ENCODE measurements at places on chromosomes 2 and 18.

- DNase-seq = no peak
Observed at GRCh38 chr2:168662651-168663208, 139.7 kb upstream of the NOSTRIN start.

DNA sequence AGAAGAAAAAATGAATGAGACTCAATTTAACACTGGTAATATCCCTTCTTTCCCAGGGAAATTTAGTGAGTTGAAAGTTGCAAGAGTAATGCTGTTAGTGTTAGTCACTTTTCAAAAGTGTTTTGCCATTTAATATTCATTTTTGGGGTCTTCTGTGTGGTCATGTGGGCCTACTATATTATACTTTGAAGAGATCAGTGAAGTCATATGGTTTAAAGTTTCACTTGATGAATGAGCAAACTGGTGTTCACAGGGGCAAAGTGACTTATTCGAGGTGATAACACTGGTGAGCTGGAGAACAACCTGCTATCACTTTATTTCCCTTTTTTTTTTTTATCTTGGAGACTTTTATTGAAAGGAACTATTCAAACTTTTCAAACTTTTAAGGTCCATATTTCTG is 196.0 kb downstream of the PLCL1 start:
- DNase-seq = no peak

GRCh38 chr2:74440378-74441169 is 1.2 kb downstream of the RTKN start:
- DNase-seq = peak; percentile 84

GRCh38 chr2:164510895-164511294 is 110.4 kb downstream of the GRB14 start:
- no peak for DNase-seq

GRCh38 chr2:39069136-39069515 is 51.7 kb downstream of the SOS1 start:
- DNase-seq = peak; percentile 49

DNA sequence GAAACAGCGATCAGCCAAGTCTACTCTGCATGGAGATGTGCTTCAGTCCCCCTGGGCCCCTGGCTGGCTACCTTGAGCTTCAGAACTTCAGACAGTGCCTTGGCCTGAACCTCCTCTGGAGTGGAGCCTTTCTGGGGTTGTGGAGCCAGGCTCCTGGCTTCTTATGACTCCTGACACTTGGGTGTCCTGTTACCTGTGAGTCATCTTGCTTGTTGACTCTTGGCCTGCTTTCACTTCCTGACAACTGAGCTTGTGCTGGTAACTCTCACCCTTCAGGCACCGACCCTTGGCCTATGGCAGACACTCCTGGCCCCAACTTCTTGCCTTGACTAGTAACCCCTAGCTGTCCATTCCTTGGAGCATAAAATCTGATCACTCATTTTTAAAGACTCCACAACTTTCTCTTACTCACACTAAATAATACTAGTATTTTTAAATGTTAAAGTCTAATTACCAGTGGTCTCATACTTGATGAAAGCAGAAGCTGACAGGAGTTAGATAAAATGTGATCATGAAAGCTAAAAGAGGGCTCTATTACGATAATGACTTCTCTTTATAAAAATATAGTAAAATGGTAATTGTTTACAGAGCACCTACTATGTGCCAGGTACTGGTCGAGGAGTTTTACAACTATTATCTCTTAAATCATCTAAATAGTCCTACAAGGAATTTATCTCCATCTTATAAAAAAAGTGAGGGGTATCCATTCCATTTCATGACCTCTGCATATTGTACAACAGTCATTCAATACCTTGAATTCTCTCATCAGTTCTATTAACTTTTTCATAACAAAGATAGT is 46.3 kb upstream of the VIT start:
- no peak for DNase-seq

GRCh38 chr2:215771241-215771640 is 242.1 kb downstream of the MREG start:
- peak; percentile 34 for DNase-seq

DNA sequence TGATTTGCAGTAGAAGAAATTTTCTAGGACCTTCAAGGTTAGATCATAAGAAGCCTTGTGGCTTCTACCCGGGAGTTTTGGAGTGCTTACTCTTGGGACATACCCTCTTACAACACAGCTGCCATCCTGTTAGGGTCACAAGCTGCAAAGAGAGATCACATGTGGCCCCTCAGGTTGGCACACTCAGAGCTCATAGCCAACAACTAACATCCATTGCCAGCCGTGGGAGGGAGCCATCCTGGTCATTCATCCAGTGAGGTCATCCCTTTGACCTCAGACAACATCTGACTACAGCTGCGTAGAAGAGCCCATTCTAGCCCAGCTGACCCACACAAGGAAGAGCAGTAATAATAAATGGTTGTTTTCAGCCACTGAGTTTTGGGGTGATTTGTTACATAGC is 76.9 kb upstream of the NABP1 start:
- DNase-seq = peak; percentile 23

DNA sequence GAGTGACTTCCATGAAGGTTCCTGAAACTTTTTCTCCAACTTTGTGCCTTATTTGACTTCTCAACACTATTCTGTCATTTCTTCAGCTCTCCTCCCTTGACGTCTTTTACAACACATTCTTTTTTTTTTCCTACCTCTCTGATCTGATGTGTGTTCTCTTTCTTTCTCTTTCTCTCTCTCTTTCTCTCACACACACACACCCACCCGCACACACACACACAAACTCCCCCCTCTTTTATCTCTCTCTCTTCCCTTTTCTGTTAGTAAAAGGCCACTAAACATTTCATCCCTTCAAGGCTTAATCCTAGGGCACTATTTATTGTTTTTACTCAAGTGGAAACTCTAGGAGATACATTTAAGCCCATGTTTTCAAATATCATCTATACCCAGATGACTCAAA is 107.8 kb upstream of the CNTNAP5 start:
- DNase-seq = peak; percentile 47

DNA sequence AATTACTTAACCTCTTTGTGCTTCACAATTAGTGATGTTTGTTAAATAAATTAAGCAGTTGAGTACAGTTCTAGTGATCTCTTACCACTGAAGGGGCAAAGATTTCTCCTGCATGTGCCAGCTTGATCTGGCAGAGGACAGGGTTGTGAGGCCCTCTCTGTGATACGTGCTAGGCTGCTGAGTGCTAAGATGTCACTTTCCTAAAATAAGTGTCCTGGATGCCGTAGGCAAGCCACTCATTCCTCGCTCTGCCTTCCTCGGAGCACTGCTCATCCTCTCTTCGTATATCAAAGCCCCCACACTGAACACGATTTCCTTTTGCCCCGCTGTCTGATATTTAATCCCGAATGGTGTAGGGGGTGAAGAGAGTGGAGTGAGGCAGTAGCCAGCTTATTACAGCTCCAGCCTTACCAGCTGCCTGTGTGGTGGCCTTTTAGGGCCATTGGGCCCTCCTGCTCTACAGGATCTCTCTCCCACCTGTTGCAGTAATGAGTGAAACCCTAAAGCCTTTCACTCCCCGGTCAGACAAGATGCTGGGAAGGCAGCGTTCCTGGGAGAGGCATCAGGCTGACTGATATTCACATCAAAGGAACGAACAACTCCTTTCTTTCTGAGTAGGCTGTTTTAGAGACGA is 40.5 kb downstream of the PTPRM start:
- DNase-seq = no peak

DNA sequence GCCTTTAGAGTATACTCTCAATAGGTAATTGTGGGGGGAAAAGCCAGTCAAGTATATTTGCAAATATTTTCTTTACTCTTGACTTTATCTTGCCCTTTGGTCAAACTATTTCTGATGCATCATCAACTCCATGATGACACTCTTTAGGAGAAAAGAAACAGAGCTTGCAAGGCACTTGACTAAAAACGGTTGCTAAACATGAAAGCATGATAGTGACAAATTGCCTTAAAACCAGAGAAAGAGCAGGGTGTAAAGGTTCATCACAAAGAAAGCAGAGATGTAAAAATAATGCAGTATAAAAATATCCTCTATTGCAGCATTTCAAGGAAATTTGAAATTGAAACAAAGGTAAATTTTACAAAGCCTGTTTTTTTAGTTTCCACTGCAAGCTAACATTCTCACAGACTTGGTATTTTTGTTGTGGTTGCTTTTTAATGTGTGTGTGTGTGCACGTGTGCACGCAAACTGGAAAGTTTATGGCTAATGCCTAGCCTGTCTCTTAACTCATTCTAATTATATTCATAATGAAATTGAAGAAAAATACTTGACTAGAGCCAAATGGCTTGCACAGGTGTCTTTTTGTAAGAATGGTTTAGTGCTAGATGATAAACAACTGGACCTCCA is 503.6 kb downstream of the ARHGAP15 start:
- DNase-seq = no peak

DNA sequence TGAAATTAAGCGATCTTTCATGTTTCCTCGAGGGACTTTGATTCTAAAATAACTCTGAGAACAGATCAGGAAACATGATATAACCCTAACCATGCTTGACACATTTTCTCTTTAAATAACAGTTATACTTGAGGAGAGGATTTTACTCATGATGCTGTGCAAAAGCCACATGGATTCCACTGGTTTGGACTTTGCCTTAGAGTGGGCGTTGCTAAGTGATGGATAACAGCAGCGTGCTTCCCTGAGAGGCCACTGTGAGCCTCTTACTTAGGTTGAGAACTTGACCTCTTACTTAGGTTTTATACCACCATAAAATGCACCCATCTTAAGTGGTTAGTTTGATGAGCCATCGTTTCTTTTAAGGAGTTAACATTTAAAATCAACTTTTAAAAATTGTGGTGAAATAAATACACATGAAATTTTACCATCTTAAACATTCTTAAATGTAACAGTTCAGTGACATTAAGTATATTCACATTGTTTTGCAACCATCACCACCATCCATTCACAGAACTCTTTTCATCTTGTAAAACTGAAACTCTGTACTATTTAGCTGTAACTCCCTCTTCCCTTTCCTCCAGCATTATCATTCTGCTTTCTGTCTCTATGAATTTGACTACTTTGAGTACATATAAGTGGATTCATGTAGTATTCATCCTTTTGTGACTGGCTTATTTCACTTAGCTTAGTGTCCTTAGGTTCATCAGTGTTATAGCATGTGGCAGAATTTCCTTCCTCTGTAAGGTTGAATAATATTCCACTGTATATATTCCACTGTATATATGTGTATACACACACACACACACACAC is 22.6 kb downstream of the ANXA4 start:
- DNase-seq = no peak

DNA sequence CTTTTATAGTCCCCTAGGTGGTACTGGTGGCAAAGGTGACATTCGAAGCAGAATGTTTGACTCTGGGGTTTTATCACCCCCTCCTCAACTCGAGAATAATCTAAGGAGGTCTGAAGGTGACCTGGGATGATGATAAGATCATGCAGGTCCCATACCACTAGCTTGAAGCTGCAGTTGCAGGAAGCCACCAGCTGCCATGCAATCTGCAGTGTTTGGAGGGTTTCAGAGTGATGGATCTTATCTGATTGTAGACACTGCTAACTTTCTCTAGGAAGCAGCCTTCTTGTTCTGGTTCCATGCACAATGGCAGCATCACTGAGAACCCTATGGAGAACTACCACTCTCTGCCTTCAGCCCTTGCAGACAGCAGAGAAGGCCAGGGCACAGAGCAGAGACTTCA is 59.4 kb upstream of the LRPPRC start:
- DNase-seq = no peak

DNA sequence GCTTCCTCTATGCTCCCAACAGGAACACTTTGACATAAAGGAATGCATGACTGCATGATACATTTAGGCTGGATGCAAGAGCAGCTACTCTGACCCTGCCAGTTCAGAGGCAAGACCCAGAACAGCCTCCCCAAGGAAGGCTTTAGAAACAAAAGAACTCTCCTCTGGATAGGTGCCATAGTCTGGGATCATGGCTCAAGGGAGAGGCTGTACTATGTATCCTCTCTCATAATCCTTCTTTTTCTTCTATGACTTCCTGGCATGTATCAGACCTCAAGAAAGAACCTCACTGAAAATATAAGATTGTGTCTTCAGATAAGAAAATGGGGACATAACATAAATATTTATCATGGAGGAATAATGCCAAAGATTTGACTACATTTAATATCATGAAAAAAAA is 194.0 kb upstream of the LYPD1 start:
- DNase-seq = no peak

DNA sequence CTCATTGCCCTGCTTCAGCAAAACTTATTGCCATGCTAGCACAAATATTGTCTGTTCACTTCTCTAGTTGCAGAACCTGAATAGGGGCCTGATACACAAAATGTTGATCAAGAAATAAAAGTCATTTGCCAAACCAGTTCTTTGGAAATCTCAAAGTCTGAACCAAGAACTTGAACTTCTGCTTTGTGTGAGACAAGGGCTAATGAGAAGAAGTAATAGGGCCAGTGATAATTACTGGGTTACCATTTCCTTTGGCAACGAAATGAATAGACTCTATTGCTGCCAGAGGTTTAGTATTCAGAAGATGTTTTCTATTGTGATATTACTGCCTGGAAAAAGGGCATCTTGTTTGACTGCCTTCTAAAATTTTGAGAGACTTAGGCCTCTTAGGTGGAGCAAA is 35.0 kb downstream of the TMEFF2 start:
- DNase-seq = peak; percentile 10

GRCh38 chr2:204655101-204655500 is 109.8 kb downstream of the PARD3B start:
- DNase-seq = no peak

GRCh38 chr2:219252084-219252483 is 959 bp upstream of the TUBA4B start:
- DNase-seq = no peak

DNA sequence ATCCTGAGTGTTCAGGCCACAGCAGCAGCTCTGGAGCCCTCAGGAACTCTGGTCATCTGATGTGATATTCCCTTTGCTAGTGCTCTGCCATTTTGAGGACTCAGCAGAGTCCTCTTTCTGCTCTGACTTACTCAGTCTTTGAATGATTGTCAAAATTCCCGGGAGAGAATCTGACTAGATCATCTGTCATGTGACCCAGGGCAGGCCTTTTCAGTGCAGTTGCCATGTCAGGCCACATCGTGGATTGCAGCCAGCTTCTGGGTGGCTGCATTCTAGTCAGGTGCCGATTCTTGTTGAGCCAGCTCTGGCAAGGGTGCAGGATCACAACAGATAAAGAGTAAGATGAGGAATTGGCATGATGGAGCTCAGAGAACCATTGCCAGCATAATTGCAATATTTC is 795.6 kb downstream of the CPS1 start:
- no peak for DNase-seq

DNA sequence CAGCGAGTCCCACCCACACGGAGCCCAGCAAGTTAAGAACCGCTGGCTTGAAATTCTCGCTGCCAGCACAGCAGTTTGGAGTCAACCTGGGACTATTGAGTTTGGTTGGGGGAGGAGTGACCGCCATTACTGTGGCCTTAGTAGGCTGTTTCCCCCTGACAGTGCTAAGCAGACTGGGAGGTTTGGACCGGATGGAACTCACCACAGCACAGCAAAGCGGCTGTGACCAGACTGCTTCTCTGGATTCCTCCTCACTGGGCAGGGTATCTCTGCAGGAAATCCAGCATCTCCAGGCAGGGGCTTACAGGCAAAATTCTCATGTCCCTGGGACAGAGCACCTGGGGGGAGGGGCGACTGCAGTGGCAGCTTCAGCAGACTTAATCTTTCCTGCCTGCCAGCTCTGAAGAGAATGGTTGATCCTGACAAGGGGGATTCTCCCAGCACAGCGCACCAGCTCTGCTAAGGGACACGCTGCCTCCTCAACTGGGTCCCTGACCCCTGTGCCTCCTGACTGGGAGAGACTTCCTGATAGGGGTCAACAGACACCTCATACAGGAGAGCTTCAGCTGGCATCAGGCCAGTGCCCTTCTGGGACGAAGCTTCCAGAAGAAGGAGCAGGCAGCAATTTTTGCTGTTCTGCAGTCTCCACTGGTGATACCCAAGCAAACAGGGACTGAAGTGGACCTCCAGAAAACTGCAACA is 425.4 kb downstream of the NYAP2 start:
- DNase-seq = no peak

- DNase-seq = no peak
Observed at GRCh38 chr2:69366-70344, 23.4 kb upstream of the FAM110C start.

Measured in hematopoietic multipotent progenitor cell treated with erythropoietin and hydrocortisone succinate and interleukin-3 and kit ligand, for 4 days (in vitro differentiated cells).